ENCODE measurements at places on chromosomes 3 and 15.

DNA sequence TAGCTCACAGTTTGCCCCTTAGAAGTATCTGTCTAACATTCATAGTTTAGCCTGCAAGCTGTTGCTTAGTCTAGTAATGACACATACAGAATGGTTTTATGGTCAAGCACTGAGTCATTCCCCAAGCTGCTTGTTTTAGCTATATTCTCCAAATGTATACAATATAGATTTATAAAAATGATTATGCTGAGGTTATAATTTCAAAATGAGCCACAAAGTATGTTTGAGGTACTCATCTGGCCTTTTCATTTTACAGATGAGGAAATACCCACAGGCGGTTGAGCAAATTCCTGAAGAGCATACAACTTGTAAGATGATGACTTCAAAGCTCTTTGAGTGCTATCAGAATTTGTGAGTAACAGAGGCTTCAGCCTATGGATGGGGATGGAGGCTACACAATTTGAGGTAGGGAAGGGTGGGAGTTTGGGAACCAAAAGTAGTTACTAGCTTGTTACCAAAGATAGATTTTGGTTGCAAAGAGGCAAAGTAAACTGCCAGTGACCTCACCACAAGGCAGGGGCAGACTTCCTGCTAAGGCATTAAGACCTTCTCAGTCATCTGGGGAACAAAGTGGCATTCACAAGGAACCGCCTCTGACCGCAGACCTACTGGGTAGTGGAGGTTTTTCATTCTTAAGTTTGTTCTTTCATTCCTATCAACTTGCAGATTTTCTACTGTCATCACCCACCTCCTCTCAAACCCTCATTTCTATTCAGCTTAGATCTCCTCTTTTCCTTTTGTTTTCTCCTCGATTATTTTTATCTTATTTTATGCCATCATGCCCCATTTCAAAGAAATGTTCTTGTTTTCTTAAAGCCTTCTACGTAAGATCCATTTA lies 257.2 kb upstream of the NECTIN3 start:
- no peak for DNase-seq

DNA sequence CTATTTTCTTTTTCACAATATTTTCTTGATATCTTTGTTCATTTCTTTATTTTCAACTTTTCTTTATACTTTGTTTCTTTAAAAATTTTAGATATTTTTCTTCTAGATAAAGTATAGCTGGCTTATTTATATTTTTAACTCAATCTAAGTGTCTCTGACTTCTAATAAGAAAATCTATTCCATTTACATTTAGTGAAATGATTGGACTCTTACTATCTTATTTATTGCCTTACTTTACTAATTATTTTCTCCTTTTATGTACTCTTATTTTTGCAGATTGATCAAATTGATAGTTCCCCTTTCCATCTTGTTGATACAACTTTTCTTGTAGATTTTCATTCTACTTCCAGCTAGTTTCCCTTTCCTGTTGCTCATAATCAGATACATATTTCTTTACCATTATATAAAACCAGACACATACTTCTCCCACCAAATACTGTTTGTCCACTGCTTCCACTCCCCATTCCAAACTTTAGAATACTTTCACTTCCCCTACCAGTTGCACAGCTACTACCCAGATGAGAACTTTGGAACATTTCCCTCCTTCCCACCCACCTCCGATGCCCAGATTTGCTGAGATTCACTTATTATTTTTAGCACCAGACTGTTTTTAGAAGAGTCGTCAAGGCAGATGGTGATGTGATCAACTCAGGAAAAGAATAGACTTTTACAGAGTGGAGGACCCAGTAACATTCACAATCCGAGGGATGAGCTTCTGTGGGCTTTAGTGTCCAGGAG lies 151.5 kb downstream of the LIPC start:
- no peak for DNase-seq

DNA sequence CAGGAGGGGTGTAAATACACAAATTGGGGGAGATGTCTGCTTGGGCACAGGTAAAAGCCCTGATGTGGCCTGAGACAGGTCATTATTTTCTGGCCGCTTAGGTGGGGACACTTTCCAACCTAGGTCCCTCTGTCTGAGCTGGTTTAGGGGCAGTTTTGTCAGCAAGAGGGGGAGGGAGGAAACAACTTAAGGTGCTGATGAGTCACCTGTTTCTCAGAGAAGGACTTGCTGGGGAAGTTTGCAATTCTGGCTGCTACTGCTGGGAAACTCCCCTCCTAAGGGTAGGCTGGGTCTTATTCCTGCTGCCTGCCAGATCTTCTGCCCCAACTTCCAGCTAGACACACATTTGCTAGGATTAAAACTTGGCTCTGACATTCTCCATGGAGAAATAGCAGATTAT lies 4.8 kb upstream of the RHOV start:
- no peak for DNase-seq

GRCh38 chr3:141360888-141361598 lies 7.3 kb upstream of the ZBTB38 start:
- DNase-seq = peak; percentile 44

DNA sequence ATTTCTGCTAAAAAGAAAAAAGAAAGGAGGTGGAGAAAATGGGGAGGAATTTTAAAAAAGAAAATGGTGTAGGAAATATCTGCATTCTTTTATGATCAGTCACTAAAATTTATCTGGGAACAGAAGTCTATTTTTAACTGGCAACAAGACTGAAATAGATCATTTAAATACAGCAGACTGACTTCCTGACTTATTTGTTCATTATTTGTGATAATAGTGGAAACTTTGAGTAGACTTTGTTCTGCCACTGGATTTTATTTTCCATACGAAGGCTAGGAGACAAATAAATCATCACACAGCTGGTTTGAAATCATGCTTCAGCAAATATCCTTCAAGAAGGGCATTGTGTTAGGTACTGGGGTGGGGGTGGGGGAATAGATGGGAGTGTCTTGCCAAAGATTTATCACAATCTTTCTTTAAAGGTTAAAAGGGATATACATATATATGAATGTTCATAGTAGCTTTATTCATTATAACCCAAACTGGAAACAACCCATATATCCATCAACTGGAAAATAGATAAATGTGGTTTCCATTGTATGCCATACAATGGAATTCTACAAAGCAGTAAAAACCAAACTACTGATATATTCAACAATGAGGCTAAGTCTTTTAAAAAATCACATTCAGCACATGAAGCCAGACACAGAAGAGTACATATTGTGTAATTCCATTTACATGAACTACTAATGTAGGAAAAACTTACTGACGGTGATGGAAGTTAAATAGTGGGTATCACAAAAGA lies 4.7 kb upstream of the CLASP2 start:
- DNase-seq = no peak

All from retina (tissue), 1 donor.